ENCODE measurements at places on chromosomes 5 and 9.

DNA sequence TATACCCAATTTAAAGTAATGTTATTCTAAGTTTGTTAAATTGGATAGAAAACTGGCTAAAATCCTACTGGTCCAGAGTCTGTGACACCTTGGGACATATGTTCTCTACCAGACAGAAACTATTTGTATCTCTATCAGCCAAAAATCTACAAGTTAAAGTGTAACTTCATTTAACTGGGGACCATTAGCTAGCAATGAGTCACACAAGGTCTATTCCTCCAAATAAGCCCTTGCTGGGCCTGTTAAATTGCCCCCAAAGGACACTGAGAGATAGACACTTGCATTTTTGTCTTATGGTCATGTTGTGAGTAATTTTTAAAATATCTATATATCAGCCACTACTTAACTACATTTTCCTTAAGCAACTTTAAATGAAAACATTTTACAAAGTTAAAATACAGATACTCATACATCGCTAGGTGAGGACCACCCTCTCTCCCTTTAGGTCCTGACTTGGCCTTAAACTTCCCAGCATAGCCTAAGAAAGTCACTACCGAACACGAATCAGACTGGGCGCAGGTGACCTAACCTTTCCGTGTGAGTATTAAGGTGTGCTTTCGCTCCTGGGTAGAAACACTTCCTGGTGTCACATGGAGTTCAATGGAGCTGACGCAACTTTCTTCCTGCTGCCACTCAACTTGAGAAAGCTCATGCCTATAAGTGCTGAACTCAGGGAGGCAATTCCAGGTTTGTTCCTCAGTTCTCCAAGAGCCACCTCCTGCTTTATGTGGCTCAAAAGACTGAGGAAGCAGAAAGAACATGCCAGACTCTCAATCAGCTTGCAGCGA is 249.1 kb downstream of the DIRAS2 start:
- no peak for DNase-seq

- no peak for DNase-seq
Observed at GRCh38 chr9:21985964-21986667, 8.1 kb downstream of the CDKN2A start.

GRCh38 chr9:98383758-98384157 is 128.3 kb upstream of the TBC1D2 start:
- no peak for DNase-seq

DNA sequence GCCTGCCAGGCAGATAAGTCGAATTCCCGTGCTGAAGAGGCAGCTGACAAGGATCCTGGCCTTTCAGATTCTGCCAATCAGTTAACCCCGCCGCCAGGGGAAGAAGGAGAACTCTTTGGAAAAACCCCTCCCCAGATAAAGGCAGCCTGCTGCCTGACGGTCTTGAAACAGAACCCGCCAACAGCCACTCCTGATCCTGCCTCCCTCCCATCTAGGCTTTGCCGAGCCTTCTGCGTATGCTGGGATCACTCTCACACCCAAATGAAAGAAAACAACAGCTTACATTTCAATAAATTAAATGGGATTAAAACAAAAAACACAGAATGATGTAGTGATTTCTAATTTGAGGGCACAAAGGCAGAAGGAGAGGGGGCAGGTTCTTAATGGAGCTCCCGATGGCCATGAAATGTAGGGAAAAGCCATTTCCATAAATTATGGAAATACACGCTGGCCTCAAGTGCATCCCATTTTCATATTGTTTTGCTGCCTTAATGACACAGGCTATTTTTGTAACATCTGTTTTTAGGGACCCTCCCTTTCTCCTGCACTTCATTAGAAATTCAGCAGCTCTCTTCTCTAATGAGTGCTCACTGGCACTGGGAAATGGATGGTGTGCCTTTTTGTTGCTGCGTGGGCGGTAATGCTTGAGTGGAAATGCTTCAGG is 319.1 kb downstream of the MED10 start:
- DNase-seq, result no peak

DNA sequence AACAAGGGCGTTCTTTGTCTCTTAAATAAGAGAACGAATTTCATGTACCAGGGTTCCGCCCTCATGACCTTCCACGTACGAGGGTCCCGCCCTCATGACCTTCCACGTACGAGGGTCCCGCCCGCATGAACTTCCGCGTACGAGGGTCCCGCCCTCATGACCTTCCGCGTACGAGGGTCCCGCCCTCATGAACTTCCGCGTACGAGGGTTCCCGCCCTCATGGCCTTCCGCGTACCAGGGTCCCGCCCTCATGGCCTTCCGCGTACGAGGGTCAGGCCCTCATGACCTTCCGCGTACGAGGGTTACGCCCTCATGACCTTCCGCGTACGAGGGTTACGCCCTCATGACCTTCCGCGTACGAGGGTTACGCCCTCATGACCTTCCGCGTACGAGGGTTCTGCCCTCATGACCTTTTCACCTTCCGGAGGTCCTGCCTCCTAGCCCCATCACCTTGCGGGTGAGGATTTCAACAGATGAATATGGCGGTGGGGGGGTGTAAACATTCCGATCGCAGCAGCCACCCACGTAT is 273.9 kb upstream of the ADAMTS16 start:
- no peak for DNase-seq

DNA sequence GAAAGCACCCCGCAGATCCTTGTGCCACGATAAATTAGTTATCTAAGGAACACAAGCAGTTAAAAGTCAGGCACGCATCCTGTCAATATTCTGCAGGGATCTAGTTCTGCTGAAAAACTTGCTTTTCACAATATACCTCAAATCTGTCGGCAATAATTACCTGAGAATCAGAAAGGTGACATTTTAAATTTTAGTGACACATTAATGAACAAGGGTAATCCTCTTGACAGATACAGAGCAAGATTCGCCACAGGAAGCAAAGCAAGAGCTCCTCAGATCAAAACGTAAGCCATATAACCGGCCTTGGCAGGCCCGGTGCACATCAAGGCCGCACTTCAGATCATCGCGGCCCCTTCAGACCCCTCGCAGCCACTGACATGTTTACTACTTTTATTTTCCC is 185.7 kb downstream of the ATPSCKMT start:
- DNase-seq, result no peak

DNA sequence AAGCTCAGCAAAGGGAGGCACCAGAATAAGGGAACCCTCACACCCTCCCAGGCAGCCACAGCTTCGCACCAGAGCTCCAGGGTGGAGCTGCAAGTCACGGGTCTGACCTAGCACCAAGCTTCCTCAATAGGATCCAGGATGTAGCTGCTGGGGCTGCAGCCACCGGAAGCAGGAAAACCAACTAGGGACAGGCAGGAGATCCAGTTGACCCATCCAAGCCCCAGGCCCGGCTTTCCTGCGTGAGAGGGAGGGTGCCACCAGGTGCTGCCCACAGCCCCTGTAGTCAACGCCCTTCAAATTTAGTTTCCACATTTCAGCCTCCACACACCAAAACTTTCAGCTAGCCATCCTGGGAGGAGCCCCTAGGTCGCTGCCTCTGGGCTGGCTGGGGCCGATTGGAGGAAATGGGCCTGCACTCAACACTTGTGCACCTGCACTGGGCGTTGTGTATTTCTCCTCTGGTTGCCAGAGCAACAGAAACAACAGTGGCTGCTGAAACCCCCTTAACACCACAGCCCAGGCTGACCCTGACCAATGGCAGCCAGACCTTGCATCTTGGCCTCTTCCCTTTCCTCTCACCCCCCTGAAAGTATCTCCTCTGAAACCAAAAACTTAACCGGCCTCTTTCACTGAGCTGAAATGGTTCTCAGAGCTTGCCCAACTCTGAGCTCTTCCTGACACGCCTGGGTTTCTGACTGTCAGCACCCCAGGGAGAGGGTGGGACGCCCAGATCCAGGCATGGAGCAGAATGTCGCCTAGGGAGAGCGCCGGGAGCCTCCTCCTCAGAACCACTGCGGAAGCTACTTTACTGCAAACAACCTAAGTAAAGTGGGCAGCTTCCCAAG is 226.5 kb upstream of the MAP3K1 start:
- no peak for DNase-seq

DNA sequence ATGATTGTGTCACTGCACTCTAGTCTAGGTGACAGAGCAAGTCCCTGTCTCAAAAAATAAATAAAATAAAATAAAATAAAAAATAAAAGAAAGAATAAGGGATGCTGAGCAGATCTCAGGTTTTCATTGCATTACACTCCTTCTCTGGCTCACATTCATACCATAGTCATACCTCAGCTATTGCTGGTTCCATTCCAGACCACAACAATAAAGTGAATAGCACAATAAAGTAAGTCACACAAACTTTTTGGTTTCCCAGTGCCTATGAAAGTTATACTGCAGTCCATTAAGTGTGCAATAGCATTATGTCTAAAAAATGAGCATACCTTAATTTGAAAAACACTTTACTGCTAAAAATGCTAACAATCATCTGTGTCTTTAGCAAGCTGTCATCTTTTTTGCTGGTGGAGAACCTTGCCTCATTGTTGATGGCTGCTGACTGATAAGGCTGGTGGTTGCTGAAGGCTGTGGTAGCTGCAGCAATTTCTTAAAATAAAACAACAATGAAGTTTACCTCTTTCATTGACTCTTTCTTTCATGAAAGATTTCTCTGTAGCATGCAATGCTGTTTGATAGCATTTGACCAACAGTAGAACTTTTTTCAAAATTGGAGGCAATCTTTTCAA is 415.7 kb downstream of the ZNF608 start:
- DNase-seq, result no peak

DNA sequence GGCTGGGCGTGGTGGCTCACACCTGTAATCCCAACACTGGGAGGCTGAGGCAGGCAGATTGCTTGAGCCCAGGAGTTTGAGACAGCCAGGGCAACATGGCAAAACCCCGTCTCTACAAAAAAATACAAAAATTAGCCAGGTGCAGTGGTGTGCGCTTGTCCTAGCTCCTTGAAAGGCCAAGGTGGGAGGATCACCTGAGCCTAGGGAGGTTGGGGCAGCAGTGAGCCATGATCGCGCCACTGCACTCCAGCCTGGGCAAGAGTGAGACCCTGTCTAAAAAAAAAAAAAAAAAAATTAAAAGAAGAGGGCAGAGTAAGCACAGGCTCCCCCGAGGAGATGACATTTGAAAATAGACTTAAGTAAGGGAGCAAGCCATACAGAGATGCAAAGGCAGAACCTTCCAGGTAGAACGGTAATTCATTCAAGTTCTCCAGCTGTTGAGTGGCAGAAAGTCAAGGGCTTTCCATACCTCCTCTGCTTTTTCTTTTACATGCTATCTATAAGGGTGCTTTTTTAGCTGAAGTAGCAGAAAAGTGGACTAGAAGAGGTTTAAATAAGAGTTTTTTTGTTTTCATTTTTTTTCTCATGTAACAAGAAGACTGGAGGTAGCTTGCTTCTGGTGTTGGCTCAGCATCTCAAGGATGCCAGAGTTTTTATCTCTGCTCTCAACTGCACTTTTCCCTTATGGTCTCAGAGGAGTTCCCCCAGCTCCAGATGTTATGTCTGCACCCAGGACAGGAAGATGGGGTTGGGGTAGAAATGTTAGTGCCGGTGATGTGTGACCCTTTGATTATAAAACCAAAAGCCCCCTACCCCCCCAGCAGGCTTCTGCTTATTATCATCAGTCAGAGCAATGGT is 40.8 kb downstream of the ERGIC1 start:
- DNase-seq, result no peak

- no peak for DNase-seq
Observed at GRCh38 chr5:151075698-151076331, 5.0 kb downstream of the TNIP1 start.

- no peak for DNase-seq
Observed at GRCh38 chr5:143543358-143544255, 140.1 kb upstream of the NR3C1 start.

- DNase-seq, result no peak
Observed at GRCh38 chr5:73213566-73213998, 40.6 kb downstream of the TMEM174 start.

- no peak for DNase-seq
Observed at GRCh38 chr5:65482736-65483545, 1.2 kb upstream of the ADAMTS6 start.

DNA sequence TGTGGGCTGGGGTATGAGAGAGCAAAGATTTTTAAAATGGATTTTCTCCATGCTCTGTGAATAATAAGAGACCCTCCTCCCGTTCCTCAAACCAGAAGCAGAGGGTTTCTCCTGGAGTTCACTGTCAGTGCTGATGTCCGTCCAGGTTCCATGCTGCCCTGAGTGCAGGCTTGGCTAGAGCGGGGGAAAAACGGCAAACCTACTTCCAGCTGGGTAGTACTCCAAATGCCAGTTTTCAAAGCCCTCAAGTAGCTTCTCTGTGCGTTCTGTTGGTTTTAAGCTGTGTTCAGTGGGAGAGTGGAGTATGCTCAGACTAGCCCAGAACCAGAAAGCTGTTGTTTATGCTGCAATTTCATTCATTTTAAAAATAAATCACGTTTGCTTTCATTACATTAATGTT is 40.3 kb downstream of the RASGEF1C start:
- no peak for DNase-seq

- DNase-seq, result no peak
Observed at GRCh38 chr5:148729182-148729581, 74.9 kb upstream of the HTR4 start.

GRCh38 chr9:37390759-37391158 is 31.7 kb upstream of the GRHPR start:
- no peak for DNase-seq

DNA sequence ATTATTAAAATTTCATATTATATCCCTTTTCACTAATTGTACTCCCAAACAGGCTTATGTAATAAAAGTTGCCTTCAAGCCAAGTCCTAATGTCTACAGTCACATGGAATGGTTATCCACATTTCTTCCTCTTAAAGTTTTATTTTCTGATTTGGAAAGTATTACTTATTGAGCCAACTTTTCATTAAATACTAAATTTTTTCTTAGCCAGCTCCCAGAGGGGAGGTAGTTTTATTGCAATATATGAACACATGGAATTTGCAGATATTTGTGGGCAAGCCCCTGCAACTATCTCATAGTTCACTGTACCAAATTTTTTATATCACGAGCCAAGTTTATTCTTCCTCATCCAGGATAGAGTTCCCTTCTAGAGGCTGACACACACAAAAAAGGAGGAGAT is 332.8 kb upstream of the PTGER4 start:
- DNase-seq, result no peak

- DNase-seq, result no peak
Observed at GRCh38 chr9:36080519-36080918, 43.8 kb downstream of the RECK start.

GRCh38 chr5:34586117-34586885 is 69.8 kb upstream of the RAI14 start:
- no peak for DNase-seq

DNA sequence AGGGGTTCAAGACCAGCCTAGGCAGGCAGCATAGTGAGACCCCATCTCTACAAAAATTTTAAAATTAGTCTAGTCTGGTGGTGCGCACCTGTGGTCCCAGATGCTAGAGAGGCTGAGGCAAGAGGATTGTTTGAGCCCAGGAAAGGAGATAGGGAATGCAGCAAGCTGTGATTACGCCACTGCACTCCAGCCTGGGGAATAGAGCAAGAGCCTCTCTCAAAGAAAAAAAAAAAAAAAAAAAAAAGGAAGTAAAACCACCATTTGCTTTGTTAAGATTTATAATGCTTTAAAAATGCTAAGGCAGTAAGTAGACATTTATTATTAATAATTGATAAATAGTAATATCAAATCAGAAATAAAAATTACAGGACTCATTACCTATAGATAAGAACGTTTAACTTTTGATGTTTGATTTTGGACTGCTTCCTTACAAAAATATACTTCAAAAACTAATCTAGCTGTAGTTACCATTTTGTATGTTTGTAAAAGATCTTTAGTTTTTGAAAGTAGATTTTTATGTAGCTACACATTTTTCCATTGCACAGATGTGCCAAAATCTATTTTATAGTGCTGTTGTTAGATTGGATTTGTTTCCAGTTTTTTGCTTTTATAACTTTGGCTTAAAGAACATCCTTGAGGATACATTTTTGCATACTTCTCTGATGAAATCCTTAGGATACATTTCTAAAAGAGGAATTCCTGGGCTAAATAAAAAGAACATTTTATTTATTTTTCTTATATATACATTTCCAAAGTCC is 86.4 kb downstream of the INIP start:
- DNase-seq, result no peak

- DNase-seq, result no peak
Observed at GRCh38 chr5:99119326-99119725, 190.5 kb upstream of the CHD1 start.

Data from activated naive CD4-positive, alpha-beta T cell treated with anti-CD3 and anti-CD28 coated beads, Interleukin-2, amount 50 U/mL, for 72 hours (primary cell).